Activated T-cell treated with anti-CD3 and anti-CD28 coated beads, Interleukin-2, amount 50 U/mL, for 24 hours (primary cell): ENCODE measurements at places on chromosomes 3 and 15.

GRCh38 chr3:57729334-57730045, 26.6 kb upstream of the SLMAP start:
- H3K4me1 ChIP-seq = no peaks in the 10 kb centered on the region
- no peak for DNase-seq
- no peaks in the 10 kb centered on the region for H3K27me3 ChIP-seq
- no peaks in the 10 kb centered on the region for H3K36me3 ChIP-seq

DNA sequence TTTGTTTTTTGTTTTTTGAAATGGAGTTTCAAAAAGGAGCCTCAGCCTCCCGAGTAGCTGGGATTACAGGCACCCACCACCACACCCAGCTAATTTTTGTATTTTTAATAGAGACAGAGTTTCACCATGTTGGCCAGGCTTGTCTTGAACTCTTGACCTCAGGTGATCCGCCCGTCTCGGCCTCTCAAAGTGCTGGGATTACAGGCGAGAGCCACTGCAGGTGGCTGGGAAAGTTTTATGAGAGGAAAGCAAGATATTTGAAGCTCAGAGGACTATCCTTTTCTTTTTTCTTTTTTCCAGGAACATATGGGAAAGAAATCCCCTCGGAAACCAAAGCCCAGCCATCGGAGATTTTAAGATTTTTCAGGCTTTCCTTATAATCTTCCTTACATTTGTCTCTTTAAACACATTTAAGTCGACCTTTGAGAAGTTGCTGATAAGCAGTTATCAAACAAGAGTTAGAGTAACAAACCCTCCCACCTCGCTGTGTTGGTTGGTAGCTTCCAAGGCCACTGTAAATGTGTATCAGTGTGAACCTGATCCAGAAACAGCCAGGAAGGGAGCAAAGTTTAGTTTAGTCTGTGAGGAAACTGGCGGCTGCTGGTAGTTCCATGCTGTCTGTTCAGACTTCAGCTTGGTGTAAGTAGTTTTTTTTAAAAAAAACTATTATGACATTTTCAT, 34.5 kb upstream of the MAP3K13 start:
- no peak for DNase-seq
- H3K27ac ChIP-seq = no peak overlapping the region
- no peaks in the 10 kb centered on the region for H3K27me3 ChIP-seq
- no peak overlapping the region for H3K4me3 ChIP-seq
- peaks cover 10% of the 10 kb centered on the region for H3K4me1 ChIP-seq

- no peaks in the 10 kb centered on the region for H3K27me3 ChIP-seq
- no peak overlapping the region for H3K27ac ChIP-seq
- peaks cover 61% of the 10 kb centered on the region for H3K36me3 ChIP-seq
These were observed 12.8 kb downstream of the ARMC8 start for GRCh38 chr3:138199851-138200250.

GRCh38 chr15:71110405-71111180, 4.7 kb upstream of the THSD4 start:
- peaks cover 28% of the 10 kb centered on the region for H3K27me3 ChIP-seq
- H3K27ac ChIP-seq = no peak overlapping the region
- H3K36me3 ChIP-seq = no peaks in the 10 kb centered on the region
- DNase-seq = no peak
- H3K4me1 ChIP-seq = peaks cover 4% of the 10 kb centered on the region

DNA sequence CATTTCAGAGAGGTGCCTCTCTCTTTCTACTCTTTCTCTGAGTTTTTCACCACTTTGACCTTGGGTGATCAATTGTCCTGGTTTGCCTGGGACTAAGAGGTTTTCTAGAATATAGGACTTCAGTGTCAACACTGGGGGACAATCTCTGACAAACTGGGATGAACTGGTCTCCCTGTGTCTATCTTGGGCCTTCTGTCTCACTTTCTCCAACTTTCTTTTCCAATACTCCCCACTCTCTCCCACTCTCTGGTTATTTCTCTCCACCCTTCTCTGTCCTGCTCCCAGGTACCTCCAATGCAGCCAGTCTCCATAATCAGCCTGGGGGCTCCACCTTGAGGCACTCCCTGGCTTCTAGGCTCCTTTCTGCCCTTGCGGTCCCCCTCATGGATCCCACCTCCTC, 4.7 kb upstream of the ITGA11 start:
- no peaks in the 10 kb centered on the region for H3K36me3 ChIP-seq
- no peak overlapping the region for H3K4me3 ChIP-seq
- H3K27me3 ChIP-seq = peaks cover 76% of the 10 kb centered on the region

- no peaks in the 10 kb centered on the region for H3K36me3 ChIP-seq
- H3K27ac ChIP-seq = no peak overlapping the region
- H3K27me3 ChIP-seq = peaks cover 55% of the 10 kb centered on the region
These were observed 33.3 kb upstream of the VPS33B start for GRCh38 chr15:91055548-91056331.

DNA sequence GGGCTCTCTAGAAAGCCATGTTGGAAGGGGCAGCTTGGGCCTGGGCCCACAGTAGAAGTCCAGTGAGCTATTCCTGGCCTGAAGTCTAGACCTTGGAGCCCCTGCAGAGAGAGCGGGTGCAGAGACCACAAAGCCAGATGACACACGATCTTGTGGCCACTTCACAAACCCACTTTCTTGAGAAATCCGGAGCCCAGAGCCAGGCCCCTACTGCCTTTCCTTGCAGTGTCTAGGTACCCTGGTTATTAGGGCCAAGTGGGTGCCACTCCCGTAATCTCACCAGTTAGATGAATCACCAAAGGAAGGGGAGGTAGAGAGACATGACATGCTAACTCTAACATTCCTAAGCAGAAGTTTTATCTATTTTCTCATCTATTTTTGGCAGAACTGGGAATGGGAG, 72.5 kb upstream of the ADAMTSL3 start:
- DNase-seq = no peak
- no peaks in the 10 kb centered on the region for H3K4me1 ChIP-seq
- no peaks in the 10 kb centered on the region for H3K36me3 ChIP-seq
- no peak overlapping the region for H3K27ac ChIP-seq
- no peak overlapping the region for H3K4me3 ChIP-seq
- peaks cover 3% of the 10 kb centered on the region for H3K27me3 ChIP-seq

DNA sequence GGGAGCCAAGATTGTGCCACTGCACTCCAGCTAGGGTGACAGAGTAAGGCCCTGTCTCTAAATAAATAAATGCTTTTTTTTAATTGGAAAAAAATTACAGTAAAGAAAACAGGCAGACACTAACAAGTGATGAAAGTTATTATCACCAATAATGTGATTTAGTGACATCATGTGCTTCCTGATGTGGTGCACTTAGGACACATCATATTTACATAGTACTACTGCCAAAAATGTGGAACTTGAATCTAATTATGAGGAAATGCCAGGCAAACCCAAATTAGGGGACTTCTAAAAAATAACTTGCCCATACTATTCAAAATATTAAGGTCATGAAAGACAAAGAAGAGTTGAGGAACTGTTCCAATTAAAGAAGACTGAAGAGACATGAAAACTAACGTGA, 30.8 kb downstream of the MAP4 start:
- DNase-seq = no peak
- H3K4me1 ChIP-seq = peaks cover 12% of the 10 kb centered on the region
- peaks cover 24% of the 10 kb centered on the region for H3K36me3 ChIP-seq
- H3K4me3 ChIP-seq = no peak overlapping the region
- H3K27ac ChIP-seq = no peak overlapping the region
- H3K27me3 ChIP-seq = no peaks in the 10 kb centered on the region

GRCh38 chr3:6551165-6551564, 309.8 kb upstream of the GRM7 start:
- no peaks in the 10 kb centered on the region for H3K36me3 ChIP-seq
- H3K27ac ChIP-seq = no peak overlapping the region
- DNase-seq = no peak
- no peaks in the 10 kb centered on the region for H3K4me1 ChIP-seq

DNA sequence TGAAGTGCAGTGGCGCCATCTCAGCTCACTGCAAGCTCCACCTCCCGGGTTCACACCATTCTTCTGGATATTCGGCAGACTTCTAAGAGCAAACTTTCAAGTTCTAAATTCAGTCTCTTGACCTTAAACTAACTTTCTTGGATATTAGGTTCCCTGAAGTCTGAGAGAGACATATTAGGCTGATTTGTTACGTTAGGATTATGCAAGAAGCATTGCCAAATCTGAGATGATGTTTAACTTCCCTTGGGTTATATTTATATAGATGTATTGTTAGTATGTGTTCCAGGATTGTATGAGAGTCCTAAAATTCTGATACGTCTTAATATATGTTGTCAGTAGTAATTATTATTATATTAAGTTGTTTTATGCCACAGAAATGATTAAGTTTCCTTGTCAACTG, 80.1 kb downstream of the SLC6A1 start:
- DNase-seq = no peak
- H3K4me3 ChIP-seq = no peak overlapping the region
- H3K4me1 ChIP-seq = no peaks in the 10 kb centered on the region
- no peaks in the 10 kb centered on the region for H3K36me3 ChIP-seq
- H3K27ac ChIP-seq = no peak overlapping the region
